ENCODE measurements at places on chromosomes 2 and 18. TPM values are rescaled to one million over a fixed set of nuclear protein-coding genes. Genes with fewer than 3 reads are reported as not detected.

DNA sequence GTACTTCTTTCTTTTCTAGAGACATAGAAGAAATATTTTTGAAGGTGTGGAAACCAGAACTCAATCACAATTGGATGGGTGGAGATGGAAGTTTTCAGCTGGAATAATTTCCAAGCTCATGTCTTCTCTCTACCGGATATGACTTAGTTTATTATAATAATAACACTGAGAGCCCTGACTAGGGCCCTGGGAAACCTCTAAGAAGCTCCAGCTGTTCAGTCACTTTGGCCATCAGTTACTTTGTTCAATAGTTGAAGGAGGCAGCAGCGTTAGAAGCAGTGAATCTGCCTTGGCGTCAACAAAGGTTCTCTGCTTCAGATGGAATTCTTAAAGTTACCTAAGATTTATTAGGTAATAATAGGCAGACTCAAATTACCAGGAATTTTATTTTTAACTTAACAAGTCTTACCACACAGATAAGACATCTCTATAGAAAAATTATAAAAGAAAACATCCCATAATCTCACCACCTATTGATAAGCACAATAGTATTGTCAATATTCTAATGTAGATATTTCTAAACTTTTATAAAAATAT is 293.8 kb upstream of the CHAC2 start:
- no peak for DNase-seq

GRCh38 chr2:115299199-115299598 is 856.8 kb downstream of the DPP10 start:
- no peak for DNase-seq

- no peak for DNase-seq
These were observed 1.4 kb upstream of the DOK6 start for GRCh38 chr18:69399253-69399652.

The CDH20 gene
- total RNA-seq = not detected

The LDLRAD4 gene
- total RNA-seq = 0.09 TPM

The SFTPB gene
- not detected for total RNA-seq

The MERTK gene
- not detected for total RNA-seq

Measured in SJSA1 (cell line).